Bronchial smooth muscle cell (primary cell): ENCODE measurements at places on chromosomes 5 and 9. TPM values are rescaled to one million over a fixed set of nuclear protein-coding genes. Genes with fewer than 3 reads are reported as not detected.

Gene NEUROG1
- not detected in 2 replicates for total RNA-seq

Gene OSMR
- total RNA-seq, result 20.1 and 36.3 TPM in 2 replicates

Gene SPINK9
- total RNA-seq, result not detected in 2 replicates

Gene RALGPS1
- total RNA-seq, result 1.6 and 1.7 TPM in 2 replicates

Gene IL9
- total RNA-seq, result not detected in 2 replicates

Gene PDE8B
- 0.09 TPM in 1 of 2 replicates, not detected in the other for total RNA-seq

Gene GABRA1
- total RNA-seq, result not detected in 2 replicates

Gene PGM5
- 49.6 and 121 TPM in 2 replicates for total RNA-seq
